Stimulated activated CD8-positive, alpha-beta memory T cell treated with anti-CD3 and anti-CD28 coated beads, Interleukin-15, amount 100 ng/mL, for 24 hours (primary cell): ENCODE measurements at places on chromosomes 16 and 17.

- no peak for DNase-seq
Measured at GRCh38 chr16:20910781-20911321, 10.3 kb downstream of the LYRM1 start.

DNA sequence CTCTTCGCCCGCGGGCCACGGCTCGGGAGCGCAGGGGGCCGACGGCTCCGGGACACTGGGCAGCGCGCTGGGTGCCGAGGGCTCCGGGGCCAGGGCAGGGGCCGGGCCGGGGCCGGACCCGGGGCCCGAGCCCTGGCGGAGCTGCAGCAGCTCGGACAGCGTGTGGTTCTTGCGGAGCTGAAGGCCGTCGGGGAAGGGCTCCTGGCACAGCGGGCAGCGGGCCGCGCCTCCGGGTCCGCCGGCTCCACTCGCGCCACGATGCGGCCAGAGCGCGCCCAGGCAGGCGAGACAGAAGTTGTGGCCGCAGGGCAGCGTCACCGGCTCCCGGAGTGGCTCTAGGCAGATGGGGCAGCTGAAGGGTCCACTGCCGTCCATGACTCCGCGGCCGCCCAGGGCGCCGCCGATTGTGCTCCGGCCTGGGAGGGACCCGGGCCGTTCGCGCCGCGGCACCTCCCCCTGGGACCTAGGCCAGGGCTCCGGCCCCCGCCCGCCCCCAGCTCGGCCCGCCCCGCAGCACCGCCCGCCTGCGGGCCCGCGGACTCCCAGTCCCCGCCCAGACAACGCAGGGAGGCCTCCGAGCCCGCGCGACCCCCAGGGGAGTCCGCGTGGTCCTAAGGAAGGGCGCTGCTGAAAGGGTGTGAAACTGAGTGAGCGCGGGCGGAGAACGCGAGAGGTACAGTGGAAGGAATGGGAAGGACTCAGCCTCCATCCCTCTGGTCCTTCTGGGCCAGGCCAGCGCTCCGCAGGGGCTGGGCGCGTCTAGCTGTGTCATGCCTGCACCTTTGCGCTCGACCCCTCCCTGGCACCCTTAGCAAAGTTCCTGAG, at the start of gene TRIM47:
TRIM47 (minus strand) TSS at position 408 of the 825 bp plus-strand sequence; CDS start at position 375, 33 bp downstream.
- no peak for DNase-seq

DNA sequence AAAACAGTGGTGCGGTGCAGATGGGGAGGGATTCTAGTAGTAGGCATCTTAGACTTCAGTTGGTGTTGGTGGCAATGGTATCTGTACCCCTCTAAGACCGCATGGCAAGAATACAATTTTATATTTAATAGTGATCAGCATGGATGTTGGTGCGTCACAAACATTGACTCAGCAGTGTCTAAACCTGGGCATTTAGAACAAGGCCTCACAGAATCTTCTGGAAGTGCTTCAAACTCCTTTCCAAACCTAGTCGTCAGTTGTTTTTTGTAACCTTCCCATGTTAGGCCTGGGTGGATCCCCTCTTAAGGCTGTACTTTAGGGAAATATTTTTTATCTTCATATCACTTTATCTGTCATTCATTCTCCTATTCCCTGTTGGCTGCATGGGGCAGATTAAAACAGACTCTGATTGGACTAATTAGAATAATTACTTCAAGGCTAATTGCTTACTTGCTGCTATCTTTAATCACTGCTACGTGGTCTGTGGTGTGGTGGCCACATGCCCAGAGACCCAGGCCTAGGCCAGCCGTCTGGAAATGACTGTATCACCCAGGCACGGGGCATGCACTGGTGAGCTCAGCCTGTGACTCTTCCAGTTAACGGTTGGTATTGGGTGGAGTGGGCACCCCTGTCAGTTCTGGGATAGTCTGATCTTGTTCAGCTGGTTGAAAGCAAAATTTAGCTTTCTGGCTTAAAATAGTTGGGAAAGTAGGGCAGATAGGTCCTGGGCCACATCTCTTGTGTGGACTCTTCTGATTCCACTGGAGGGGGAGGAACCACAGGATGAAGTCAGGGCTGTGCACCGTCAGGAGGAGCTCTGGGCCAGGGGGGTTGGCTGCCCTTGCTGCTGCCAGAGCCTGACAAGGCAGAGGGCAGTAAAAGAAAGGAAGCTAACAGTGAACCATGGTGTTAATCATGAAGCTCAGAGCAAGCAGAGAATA, 4.5 kb downstream of the ALKBH5 start:
- no peak for DNase-seq

DNA sequence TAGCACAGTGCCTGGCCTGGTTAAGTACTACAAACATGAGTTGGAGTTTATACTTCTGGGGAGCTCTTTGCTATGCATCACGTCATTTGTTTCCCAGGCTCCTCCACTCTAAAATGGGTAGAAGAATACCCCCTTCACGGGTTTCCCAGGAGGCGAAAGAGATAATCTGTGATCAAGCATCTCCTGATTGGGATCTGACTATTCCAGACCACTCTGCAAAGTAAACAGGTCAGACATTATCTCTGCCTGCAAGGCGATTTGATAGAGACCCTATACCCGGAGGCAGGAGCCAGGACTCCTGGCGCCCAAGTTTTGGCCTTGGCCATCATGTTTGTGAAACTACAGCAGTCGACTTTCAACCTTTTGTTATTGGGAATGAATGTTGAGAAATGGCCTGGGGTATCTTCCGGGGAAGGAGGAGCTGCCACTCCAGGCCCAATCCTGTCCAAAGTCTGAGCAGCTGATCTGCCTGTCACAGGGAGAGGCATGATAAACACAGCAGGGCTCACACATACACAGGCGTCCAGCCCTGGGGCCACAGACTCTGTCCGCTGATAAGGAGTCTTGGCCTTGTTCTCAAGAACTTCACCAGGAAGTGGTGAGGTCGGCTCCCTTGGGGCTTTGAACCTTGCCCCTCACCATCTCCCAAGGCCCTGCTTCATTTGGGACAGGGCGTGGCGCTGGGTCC, 199.9 kb downstream of the MAF start:
- no peak for DNase-seq

GRCh38 chr17:48878920-48879898, 13.4 kb upstream of the ATP5MC1 start:
- no peak for DNase-seq

DNA sequence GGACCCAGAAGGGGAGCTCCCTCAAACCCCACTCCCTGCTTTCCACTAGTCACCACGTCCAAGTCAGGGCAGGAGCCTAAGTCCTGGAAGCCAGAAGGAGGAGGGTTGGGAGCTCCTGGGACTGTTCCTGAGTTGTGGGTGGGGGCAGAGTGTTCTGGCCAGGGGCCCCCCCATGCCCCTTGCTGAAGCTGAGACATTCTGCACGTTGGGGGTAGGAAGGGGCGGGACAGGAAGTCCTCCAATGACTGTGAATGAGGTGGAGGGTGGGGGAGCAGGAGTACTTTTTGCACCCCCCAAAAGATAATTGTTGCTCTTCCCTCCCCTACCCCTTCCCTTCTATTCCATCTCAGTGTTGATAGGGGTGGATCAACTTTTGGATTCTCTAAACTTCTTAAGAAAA, 21.4 kb upstream of the C17orf113 start:
- no peak for DNase-seq

DNA sequence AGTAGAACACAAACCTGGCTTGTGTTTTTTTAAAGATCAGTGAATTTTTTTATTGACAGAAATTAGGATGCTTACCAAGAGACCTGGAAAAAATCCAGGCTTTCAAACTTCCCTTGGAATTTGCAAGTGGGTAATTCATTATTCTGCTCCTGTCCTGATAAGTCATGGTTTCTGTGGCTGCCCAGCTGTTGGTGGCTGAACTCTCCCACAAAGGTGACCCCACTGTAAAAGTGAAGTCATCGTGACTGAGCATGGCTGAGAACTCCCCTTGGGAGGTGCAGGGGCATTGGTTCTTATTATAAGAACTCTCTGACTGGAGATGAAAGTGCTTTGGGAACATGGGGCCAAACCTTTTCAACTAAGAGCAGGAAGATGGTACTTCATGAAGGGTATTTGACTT, 46.6 kb upstream of the TANC2 start:
- DNase-seq = no peak

DNA sequence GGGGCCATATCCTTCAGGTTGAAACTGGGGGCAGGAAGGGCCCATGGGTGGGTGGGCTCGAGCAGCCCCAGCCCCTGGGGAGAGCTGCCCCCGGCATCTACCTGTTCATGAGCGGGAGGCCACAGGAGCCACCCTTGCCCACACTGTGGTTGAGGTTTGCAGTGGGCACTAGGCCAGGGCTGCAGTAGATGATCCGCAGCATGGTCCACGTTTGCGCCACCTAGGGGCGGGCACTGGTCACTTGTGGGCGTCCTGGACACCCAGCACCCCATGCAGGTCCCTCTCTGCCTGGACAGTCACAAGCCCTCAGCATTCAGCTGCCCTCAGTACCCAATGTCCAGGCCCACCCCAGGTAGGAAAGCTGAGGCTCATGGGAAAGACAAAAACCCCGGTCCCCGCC, 1.8 kb upstream of the JMJD8 start:
- no peak for DNase-seq

DNA sequence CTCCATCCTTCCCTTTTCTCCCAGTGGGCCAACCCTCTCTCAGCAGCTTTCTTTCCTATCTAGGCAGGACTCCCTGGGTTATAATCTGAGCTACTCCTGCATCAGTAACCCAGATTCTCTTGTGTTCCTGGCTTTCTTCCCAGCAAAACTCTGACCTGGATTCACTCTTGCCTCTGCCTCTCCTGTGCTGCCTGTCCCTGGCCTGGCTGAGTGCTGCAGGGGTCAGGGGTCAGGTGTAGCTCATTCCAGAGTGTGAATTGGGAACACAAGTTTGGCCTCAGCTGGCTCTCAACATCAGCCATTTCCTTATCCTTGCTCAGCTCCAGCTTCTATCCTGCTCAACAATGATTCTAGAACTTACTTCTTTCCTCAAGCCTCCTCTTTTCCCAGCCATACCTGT, 2.5 kb upstream of the ST6GALNAC2 start:
- DNase-seq = no peak

GRCh38 chr17:64499805-64500486, 3.1 kb upstream of the POLG2 start:
- no peak for DNase-seq

- DNase-seq = no peak
Measured at GRCh38 chr16:26951950-26952349, 114.8 kb upstream of the C16orf82 start.

DNA sequence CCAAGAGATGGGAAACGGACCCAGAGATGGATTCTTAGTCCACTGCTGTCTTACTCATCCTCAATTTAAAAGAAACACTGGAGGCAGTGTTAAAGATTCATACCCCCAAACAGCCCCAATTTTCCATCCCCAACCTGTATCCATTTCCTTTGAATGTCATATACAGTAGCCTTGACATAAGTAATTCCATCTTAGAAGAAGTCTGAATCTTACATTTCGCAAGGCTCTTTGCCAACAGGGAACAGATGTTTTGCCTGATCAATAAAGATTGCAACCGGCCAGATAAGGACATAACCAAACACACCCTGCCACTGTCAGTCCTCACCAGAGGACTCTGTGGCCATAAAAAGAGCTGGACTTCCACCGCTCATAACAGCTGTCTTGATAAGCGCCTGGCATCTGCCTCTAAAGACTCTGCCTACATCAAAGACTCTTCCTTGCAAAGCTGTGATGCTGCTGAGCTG, 59.0 kb upstream of the MED9 start:
- no peak for DNase-seq

GRCh38 chr17:79543531-79543930, 67.3 kb downstream of the RBFOX3 start:
- DNase-seq = no peak

DNA sequence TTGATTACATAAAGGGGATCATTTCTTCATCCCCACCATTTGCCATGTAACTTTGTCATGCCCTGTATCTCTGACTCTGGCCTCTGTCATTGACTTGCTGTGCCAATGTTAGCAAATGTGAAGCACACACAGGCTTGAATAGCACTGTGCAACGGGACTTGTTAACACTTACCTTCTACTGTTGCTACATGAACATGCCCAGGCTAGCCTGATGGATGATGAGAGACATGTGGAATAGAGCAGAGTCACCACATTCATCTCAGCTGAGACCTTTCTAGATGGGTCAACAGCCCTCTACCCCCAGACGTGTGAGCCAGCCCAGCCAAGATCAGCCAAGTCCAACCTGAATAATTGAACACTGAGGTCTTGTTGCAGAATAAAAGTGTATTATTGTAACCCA, 162.1 kb upstream of the SALL1 start:
- no peak for DNase-seq
